ENCODE measurements at places on chromosomes 2 and 18. TPM values are rescaled to one million over a fixed set of nuclear protein-coding genes. Genes with fewer than 3 reads are reported as not detected.

COL3A1 gene
- 1,392 TPM for polyA plus RNA-seq

LYPD6 gene
- polyA plus RNA-seq, result 19.9 TPM

GRCh38 chr2:237101118-237101979 is 15.7 kb downstream of the COPS8 start:
- DNase-seq, result no peak

ASB18 gene
- 0.06 TPM for polyA plus RNA-seq

DNA sequence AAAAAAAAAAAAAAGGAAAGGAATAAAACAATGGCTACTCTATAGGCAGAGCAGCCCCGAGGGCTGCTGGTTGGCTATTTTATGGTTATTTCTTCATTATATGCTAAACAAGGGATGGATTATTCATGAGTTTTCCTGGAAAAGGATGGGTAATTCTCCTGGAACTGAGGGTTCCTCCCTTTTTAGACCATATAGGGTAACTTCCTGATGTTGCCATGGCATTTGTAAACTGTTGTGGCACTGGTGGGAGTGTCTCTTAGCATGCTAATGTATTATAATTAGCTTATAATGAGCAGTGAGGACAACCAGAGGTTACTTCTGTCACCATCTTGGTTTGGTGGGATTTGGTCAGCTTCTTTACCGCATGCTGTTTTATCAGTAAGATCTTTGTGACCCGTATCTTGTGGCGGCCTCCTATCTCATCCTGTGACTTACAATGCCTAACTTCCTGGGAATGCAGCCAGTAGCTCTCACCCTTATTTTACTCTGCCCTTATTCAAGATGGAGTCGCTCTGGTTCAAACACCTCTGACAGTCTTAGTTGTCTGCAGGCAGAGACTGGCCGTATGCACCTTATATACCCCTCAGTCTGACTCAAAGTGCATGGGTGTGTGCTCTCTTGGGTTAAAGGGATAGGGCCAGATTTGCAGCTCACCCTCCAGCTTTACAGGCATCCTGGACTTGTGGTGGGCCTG is 57.7 kb downstream of the HAUS1 start:
- no peak for DNase-seq

DNA sequence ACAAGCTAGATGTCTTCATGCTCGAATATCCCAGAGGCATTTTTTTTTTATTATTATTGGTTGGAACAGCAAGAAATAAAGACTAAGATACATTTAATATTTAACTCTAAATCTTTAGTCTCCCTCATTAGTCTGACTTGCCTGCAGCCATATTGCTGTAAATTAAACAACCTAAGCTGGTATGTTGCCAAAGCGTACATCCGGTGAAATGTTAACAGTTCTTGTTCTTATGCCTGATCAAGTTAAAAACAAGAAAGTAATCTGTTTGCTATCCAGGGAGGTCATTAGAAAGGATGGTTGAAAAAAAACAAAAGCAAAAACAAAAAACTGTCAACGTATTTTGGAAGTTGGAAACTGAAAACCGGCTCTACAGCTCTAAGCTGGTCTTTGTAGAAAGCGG is 125.9 kb upstream of the NABP1 start:
- DNase-seq, result peak; percentile 28

CPO gene
- polyA plus RNA-seq, result 1.2 TPM

DNA sequence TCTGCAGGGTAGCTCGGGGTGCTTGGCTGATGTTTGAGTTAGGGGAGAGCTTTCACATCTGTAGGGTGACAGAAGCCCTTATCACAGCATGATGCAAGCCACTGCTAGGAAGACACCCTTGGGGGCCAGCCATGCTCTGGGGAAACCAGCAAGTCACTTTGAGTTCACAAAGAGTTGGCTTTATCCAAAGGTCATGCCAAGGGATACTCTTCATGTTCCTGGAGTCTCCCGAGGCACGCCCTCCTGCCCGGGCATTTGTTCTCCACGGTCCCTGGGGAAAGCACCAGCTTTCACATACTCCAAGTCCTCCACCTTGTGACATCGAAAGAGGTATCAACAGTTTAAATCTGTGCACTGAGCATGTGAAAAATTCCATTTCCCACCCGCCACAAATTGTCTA is 227.7 kb downstream of the VAPA start:
- DNase-seq, result no peak

GRCh38 chr2:73995810-73996209 is 11.1 kb downstream of the TET3 start:
- DNase-seq, result no peak

GRCh38 chr2:169010633-169011460 is 20.3 kb downstream of the ABCB11 start:
- DNase-seq, result no peak

- DNase-seq, result no peak
Observed at GRCh38 chr18:48066225-48066652, 135.8 kb upstream of the SMAD2 start.

KLHL41 gene
- polyA plus RNA-seq, result 1.0 TPM

DNA sequence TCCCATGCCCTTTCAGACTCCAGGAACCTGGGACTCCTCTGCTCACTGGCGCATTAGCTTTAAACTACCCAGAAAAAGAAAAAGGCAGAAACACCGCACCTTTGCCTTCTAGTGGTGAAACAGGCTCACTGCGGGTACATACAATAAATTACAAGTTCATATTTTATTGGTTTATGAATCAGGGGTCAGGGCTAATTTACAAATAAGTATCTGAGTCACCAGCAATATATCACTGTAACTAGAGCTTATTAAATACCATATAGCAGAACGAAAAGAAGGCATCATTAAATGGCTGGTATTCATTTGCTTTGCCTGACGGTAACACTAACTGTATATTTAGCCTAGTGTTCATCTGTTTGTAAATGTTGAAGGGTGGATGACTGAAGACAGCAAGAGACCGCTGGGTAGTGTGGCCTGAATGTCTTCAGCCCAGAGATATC is 26.9 kb upstream of the DTNB start:
- DNase-seq, result no peak

- no peak for DNase-seq
Observed at GRCh38 chr18:74799542-74799941, 201.9 kb downstream of the ZNF407 start.

- no peak for DNase-seq
Observed at GRCh38 chr2:207274530-207275189, 108.9 kb upstream of the KLF7 start.

UGT1A4 gene
- polyA plus RNA-seq, result not detected

GRCh38 chr2:102971701-102972100 is 209.9 kb downstream of the TMEM182 start:
- no peak for DNase-seq

RAB27B gene
- 6.8 TPM for polyA plus RNA-seq

GRCh38 chr2:181430406-181431118 is 26.6 kb upstream of the ITGA4 start:
- DNase-seq, result no peak
